Right atrium auricular region (tissue), 2 donors: ENCODE measurements at places on chromosomes 5 and 9. TPM values are rescaled to one million over a fixed set of nuclear protein-coding genes. Genes with fewer than 3 reads are reported as not detected.

- peak; percentile 9 for DNase-seq
Observed at GRCh38 chr9:109442716-109443115, 55.4 kb downstream of the PTPN3 start.

- DNase-seq = no peak
Observed at GRCh38 chr5:140978983-140979382, 12.7 kb downstream of the PCDHAC2 start.

The IFNB1 gene
- total RNA-seq = not detected

The ENG gene
- total RNA-seq = 511 TPM

- no peak for DNase-seq
Observed at GRCh38 chr9:97958812-97959511, 21.0 kb upstream of the HEMGN start.

GRCh38 chr9:82127465-82127864 is 138.9 kb downstream of the SPATA31D1 start:
- DNase-seq = no peak

GRCh38 chr5:159244163-159244562 is 18.9 kb upstream of the UBLCP1 start:
- DNase-seq = no peak

- DNase-seq = no peak
Observed at GRCh38 chr5:75526070-75526469, 14.4 kb downstream of the POLK start.

The DND1 gene
- total RNA-seq = not detected

DNA sequence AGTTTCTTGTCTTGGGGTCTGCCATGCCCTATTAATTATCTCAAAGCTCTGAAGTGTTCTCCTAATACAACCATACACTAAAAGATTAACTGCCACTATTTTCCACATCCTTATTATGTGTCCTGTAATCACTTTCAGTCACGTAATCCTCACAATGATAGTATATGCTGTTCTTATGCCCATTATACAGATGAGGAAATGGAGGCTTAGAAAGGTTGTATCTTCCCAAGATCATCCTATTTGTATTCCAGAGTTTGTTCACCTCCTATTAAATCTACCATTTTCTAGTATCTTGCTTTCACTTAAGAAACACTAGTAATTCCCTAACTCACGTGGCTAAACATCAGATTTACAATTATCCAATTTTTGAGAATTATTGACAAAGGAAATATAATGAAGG is 2.9 kb upstream of the ARHGEF28 start:
- DNase-seq = no peak

The MAP1B gene
- 203 TPM for total RNA-seq

DNA sequence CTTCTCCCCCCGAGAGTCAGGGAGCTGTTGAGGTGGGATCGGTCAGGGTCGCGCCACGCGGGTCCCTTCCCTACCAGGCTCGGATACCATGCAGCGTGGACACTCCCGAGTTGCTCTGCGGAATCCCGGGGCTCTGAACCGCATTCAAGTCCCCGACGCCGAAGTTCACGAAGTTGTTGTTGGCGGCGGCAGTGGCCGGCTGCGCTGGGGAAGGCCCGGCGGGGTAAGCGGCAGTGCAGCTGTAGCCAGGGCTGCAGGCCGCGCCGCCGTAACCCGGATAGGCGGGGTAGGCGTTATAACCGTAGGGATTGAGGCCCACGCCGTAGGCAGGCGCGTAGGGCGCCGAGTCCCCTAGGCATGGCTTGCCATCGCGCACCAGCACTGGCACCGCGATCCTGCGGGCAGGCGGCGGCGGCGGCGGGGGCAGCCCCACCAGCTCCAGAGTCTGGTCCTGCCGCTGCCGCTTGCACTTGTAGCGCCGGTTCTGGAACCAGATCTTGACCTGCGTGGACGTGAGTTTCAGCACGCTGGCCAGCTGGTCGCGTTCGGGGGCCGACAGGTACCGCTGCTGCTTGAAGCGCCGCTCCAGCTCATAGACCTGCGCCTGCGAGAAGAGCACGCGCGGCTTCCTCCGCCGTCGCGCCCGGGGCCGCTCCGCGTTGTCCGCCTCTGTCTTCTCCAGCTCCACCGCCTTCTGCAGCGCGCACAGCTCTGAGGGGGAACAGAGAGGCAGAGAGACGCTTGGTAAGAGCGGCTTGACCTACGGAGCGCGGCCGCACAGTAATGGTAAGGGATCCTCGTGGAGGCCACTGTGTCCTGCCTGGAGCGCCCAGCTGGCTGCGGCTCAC is 2.3 kb downstream of the NKX2-5 start:
- no peak for DNase-seq

GRCh38 chr5:538271-538771 is 14.1 kb upstream of the SLC9A3 start:
- no peak for DNase-seq

DNA sequence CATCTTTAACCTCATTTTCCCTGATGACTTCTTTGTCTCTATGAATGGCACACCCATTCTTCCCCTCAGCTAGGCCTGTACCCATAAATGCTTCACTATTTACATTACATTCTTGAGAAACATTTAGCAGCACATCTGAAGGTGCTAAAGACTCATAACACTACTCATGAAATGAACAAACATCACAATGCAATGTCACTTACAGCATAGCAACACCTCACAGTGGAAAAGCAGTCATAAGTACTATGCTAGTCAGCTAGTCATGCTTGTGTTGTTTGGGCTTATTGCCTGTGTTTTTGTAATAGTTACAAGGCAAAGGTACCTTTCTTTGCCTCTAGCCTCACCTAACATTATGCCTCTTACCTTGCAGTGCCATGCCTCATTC is 228.9 kb downstream of the KIAA0825 start:
- no peak for DNase-seq

The NPR2 gene
- total RNA-seq = 17.7 TPM

The C6 gene
- total RNA-seq = 54.4 TPM

- DNase-seq = no peak
Observed at GRCh38 chr9:126374366-126374781, 47.7 kb downstream of the MVB12B start.

DNA sequence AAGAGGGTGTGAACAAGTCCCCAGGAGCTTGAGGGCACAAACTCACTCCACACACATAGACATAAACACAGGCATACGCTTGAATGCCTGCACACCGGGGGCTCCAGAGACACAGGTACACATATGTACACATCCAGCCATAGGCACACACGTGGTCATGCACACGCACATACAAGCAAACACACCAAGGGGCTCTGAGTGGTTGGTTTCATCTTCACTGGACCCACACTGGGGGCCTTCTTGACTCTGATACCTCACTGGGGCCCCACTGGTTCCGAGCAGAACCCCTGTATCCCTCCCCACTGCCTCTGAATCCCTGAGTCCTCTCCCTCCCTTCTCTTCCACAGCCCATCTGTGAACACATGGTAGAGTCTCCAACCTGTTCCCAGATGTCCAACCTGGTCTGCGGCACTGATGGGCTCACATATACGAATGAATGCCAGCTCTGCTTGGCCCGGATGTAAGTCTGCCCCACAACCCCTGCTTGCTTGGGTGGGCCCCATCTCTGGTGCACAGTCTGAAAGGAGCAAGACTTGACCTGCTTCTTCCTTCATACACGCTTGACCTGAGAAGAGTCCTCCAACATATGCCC is 6.4 kb downstream of the SPINK4 start:
- no peak for DNase-seq
